ENCODE measurements at places on chromosomes 4 and X.

GRCh38 chrX:24153178-24153795, 3.8 kb downstream of the ZFX start:
- DNase-seq: no peak

GRCh38 chrX:87388381-87388780, 129.2 kb upstream of the KLHL4 start:
- DNase-seq: no peak

- DNase-seq: no peak
These were observed 31.9 kb downstream of the SETD7 start for GRCh38 chr4:139524062-139524631.

DNA sequence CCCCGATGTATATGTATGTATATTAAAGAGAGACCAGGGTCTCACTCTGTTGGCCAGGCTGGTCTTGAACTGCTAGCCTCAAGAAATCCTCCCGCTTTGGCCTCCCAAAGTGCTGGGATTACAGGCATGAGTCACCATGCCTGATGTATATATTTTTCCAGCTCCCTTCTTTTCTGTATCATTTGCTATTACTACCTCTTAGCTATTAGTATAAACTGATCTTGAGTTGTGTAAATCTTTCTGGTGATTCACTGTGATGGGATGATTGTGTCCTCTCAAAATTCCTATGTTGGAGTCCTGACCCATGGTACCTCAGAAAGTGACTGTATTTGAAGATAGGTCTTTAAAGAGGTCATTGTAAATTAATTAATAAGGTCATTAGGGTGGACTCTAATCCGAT, 53.1 kb downstream of the HPRT1 start:
- DNase-seq: no peak

- no peak for DNase-seq
These were observed 91.9 kb upstream of the BCOR start for GRCh38 chrX:40189637-40190036.

DNA sequence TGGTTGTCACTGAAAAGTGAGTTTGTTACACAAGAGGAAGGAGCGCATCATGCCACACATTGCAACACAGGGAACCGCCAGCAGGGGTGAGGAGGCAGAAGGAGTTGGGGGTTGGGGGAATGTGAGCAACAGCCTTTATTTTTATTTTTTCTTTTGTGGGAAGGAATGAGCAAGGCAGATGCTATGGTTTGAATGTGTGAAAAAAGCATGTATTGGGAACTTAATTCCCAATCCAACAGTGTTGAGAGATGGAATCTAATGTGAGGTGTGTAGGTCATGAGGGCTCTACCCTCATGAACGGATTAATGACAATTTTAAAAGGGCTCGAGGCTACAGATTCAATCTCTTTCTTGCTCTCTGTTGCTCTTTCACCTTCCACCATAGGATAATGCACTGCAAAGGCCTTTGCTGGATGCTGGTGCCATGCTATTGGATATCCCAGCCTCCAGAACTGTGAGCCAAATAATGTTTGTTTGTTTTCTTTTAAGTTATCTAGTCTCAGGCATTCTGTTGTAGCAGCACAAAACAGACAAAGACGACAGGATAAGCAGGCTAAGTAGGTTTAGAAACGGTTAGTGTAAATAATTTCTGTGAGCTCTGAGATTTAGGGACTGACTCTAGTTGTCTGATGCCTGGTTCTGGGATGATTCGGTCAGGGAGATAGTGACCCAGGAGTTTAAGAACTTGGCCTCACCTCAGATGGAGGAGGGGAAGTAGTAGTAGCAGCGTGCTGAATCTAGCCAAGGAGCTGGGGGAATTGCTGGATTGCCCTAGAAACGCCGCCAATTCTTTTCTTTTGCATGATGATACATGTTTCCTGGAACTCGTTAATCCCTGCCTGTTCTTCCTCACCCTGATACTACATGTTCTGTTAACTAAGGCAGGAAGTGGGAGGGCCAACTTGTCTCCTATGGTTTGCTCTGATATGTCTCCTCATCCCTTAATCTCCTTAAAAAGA, 156.6 kb upstream of the CTSO start:
- no peak for DNase-seq

- DNase-seq: no peak
These were observed 54.1 kb downstream of the SHROOM3 start for GRCh38 chr4:76488888-76489685.

DNA sequence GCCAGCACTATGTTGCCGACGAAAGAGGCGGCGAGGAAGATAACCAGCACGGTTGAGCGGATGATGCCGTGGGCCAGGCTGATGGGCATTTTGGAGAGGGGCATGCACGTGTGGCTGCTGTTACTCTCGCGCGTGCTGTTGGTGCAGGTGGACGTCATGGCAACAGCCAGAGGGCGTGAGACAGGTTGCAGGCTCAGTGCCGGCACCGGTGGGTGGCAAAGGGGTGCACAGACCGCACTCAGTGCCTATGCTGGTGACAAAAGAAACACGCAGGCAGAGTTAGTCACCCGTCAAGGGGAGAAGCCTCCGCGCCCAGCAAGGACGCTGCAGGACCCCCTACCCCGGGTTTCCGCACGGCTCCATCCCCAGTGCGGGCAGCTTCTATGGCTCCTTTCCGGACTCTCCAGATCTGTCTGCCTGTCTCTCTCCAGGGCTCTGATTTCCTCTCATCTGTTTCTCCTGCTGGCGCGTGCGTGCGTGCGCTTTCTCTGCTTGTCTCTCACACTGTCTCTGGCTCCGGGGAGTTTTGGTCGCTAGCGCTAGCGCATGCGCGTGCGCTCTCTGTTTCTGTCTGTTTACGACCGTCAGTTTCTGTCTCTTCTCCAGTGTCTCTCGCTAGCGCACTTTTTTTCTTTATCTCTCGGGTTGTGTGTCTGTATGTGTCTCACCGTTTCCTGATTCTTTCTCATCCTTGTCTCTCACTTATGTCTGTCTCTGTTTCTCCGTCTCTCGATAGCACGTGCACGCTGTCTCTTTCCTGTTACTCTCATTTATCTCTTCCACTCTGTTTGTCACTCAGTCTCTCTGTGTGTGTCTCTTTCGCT, 2.1 kb downstream of the GPR101 start:
- peak; percentile 47 for DNase-seq

DNA sequence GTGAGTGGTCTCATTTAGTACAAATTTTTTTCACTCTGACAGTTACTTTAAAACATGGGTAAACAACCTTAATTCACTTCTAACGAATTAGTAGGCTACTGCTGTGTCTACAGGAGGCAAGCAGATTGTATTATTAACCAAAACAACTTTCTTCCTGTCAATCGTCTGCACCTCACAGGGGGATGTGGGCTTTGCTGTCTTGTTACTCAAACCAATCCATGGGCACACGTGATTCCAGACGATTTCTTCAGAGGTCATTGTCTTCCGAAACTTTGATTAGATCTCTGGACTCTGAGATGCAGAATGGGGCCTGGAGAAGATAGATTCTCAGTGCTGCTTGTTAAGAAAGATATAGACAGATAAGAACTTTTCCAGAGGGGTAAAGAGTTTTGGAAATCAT, 327.8 kb downstream of the DHX15 start:
- no peak for DNase-seq

Data from NCI-H1092 (cell line).